ENCODE measurements at places on chromosomes 1 and 21.

- peak; percentile 96 for DNase-seq
Measured at GRCh38 chr1:33866281-33866680, 2.4 kb downstream of the HMGB4 start.

DNA sequence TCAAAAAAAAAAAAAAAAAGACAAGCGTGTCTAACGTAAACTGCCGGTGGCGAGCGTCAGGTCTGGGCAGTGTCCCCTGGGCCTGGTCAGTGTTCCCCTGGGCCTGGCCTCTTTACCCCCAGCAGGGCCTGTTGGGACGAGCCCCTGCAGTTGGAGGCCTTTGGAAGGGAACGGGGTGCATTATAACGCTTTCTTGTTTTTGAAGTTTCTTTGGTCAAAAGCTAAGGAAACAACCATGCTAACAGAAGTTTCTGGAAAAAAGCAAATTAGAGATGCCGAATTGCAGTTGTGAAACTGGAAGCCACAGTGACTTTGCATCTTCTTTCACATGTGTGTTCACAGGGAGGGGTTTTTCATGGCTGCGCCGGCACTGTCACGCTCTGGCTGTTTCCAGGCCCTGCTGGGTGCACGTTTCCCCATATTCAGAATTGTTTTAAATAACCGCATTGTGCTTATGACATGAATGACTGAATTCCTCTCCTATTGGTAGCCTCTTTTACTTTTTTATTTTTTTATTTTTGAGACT lies 16.0 kb downstream of the RRP1 start:
- no peak for DNase-seq

DNA sequence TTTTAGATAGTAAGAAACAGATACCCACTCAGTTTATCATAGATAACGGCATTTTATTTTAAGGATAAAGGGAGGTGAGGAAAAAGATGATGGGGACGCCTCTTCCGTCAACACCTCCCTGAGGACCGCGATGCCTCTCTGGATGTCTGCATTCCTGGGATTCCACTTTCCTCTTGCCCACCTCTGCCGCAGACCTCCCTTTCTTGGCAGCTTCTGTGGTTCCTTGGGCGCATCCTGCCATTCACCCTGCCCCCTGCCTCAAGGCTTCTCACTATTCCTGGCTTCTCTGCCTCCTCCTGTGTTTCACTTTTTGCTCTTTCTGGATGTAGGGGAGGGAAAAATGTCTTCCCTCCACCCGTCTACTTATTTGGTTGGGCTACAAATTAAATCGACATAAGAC lies 19.9 kb downstream of the HUNK start:
- peak; percentile 9 for DNase-seq

- DNase-seq = no peak
Measured at GRCh38 chr1:107196973-107197562, 56.2 kb downstream of the NTNG1 start.

DNA sequence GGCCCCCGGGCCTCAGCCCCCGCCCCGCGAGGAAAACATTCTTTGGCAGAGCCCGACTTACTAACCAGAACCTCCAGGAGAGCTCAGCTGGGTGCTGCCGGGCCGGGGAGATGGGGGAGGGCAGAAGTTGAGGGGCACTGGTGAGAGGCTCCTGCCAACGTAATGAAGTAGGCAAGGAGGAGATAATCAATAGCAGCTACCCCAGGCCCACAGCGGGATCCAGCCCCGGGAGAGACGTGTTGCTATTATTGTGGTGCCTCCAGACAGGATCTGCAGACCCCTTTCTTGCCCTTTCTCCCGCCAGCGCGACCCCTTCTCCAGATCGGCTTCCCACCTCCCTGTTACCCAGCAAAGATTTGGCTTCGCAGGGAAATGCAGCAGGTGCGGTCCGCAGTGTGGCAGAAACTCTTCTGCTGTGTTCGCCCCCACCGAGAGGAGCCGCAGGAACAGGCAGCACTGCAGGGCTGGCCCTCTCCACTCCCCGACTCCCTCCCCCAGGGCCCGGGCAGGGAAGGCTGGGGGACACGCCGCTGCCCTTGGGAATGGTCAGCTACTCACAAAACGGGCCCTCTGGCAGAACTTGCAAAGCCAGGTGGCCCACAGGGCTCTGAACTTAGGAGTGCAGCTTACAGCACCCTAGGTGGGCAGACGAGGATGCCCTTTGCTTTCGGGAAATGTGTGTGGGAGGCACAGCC lies 1.5 kb upstream of the KCNA2 start:
- DNase-seq = no peak

DNA sequence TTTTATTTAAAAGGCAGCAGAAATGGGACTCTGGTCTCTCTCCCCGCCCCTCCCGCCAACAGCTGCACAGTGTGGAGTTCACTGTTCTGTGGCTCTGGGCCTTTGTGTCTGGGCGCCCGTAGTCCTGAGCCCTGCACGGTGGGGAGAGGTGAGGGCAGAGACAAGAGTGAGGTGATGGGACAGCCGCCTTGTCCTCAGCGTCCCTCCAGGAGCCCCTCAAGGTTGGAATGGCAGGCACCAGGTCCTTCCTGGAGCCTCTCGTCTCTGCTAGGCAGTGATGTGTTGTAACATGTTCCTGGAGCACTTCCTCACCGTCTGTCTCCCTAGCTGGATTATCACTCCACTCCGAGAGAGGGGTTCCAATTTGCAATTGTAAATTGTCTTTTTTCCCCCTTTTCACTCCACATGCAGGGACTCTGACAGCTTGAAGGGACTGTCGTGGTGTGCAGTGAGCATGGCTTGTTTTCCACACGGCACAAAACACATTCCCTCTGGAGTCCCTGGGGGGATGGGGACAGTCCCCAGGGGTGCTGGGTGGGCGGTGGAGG lies 44.6 kb upstream of the C1orf174 start:
- no peak for DNase-seq

- DNase-seq = peak; percentile 33
Measured at GRCh38 chr1:203144661-203145060, 17.1 kb downstream of the ADORA1 start.

GRCh38 chr21:21231913-21232312 lies 233.7 kb downstream of the NCAM2 start:
- DNase-seq = no peak

GRCh38 chr1:7579016-7579415 lies 192.1 kb upstream of the VAMP3 start:
- no peak for DNase-seq

DNA sequence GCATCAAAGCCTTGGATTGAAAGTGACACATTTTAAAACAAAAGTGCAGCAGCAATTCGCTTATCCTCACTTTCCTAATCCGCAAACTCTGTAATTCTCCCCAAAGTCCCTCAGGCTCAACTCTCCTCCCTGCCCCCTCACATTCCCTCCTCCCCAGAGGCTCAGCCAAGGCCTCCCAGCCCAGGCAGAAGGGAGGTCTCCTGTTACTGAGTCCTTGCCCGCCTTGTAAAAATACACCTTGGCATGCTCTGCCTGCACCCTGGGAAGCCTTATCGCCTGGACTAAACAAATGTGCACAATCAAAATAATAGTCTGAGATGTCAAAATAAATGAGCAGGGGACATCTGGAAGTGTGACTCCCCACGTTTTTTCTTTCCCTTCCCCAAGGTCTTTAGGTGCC lies 109.7 kb downstream of the PLXNA2 start:
- DNase-seq = no peak

DNA sequence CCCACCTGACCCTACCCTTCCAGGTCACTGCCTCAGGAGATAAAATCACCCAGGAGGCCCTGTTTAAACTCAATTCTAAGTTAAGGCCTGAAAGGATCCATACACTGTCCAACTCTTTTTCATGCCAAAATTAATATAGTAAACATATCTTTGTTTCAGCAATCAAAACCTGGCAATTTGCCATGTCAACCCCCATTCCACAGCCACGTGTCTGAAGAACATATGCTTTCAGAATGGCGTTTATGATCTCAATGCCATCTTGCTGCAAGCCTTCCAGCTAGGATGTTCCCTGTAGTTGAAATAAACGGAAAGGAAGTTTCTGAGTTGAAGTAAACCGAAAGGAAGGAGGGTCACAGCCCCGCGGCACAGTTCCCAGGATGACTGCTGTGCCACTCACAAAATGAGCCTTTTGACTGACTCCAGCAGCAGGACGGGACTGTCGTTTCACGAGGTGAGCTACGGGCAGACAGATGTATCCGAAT lies 472.0 kb downstream of the SMYD3 start:
- peak; percentile 31 for DNase-seq

DNA sequence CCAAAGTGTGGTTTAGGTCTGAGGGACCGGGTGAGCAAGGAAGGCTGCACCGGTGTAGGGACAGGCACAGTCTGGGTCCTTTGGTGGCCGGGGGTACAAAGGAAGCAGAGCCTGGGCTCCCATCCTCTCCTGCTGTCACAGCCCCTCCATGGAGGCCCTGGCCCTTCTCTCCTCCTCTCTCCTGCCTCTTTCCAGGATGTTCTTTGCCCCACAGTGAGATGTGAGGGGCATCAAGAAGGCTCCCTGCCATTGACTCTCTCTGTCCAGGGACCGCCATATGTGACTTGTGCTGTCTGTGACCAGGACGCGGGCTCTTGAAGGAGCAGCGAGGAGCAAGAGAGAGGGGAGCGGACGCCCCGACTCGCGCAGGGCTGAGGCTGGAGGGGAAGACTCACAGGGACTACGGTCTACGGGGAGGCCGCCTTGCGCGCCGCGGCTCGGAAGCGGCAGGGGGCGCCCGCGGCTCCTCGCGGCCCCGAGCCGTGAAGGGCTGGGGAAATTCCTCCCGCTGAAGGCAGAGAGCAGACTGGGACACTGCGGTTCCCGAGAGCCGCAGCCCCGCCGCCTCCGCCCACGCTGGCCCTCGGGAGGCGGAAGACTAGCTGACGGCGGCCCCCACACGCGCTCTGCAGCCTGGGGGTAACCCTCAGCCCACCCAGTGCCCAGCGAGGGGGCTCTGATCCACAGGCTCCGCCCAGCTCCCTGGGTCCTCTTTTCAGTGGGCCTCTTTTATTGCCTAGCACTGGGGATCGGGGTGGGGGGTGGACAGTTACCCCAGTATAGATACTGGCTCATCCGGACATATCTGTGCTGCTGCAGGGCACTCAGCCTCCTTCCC lies 40.8 kb downstream of the MAB21L3 start:
- DNase-seq = peak; percentile 80

DNA sequence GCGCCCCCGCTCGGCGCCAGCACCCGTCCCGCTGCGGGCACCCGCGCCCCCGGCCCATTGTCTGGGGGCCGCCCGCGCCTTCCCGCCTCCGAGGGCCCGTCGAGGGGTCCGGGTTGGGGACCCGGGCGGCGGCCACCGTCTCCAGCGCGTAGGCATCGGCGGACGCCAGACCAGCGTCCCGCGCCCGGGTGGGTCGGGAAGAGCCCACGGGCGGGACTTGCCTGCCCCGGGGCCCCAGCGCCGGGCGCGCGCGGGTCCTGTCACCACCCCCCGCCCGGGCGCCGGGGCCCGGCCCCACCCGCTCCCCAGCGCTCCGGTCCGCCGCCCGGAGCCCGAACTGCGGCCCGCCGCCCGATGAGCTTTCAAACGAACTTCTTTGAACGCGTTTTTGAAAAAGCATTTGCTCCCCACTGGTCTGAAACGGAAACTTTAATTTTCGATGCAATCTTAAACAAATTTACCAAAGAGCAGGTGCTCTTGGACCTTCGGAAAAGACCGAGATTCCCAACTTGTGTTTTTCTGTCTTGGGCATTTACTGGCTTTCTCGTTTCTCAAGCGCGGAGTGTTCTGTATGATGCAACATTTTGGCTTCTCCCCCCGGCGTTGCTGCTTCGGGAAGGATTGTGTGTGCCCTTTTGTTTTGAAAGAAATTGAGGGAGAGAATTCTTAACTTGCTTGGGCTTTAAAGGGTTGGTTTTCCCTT lies 615 bp downstream of the CLIC4 start:
- peak; percentile 74 for DNase-seq

DNA sequence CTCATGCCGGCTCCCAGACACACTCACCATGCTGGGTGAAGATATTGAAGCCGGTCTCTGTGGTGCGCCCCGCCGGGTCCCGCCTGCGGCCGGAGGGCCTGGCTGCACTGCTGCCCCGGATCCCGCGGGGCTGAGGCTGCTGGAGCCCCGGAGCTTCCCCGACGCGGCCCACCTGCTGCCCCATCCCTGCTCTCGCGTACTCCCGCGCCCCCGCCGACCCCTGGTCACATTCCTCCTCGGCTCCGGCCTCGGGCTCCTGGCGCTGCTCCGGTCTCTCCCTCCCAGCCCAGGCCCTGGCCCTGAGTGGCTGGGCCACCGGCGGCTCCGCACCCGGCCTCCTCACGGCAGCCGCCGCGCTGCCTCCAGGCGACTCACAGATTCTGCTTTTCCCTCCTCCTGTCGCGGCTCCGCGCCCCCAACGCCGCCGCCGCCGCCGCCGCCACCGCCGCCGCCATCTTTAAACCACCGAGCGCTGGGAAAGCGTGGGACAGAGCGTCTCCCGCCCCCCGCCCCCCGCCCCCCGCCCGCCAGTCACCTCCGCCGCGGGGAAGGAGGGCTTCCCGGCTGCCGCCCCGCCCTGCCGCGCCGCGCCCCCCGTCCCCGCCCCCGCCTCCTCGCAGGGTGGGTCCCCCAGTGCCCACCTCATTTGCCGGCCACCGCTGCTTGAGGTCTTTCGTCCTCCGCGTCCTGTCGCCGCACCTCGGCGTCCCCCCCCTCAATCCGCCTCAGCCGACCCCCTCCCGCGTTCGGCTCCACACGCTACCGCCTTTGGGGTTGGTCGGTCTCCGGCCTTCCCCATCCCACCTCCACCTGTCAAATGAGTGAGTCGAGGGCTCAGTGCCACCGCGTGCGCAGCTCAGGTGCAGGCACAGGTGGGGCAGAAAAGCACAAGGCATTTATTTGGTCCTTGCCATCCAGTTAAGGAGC lies at the start of gene ABL2:
Gene ABL2 (minus strand): TSS at position 464 of the 927 bp plus-strand sequence. CDS start 280 bp downstream, at position 184.
- peak; percentile 54 for DNase-seq

GRCh38 chr1:228009828-228010775 lies 3.3 kb downstream of the WNT3A start:
- DNase-seq = no peak

DNA sequence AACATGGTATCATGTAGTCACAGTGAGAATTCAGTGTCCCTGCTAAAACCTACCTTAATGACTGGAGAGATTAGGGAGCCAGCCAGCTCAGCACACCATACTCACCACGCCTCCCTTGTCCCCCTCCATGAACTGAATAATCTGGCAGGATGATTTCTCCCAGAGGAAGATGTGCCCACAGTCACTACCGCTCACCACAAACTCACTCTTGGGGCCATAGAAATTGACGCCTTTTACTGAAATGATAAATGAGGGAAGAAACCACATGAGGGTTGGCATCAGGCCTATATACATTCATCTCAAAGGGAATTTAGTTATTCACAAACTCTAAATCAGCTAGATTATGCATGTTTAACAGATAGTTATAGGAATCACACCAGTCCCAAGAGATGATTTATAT lies 17.4 kb downstream of the PEA15 start:
- peak; percentile 59 for DNase-seq

- DNase-seq = no peak
Measured at GRCh38 chr1:65421351-65422025, 1.0 kb downstream of the LEPR start.

GRCh38 chr1:198657550-198658064 lies 18.8 kb downstream of the PTPRC start:
- peak; percentile 99 for DNase-seq

DNA sequence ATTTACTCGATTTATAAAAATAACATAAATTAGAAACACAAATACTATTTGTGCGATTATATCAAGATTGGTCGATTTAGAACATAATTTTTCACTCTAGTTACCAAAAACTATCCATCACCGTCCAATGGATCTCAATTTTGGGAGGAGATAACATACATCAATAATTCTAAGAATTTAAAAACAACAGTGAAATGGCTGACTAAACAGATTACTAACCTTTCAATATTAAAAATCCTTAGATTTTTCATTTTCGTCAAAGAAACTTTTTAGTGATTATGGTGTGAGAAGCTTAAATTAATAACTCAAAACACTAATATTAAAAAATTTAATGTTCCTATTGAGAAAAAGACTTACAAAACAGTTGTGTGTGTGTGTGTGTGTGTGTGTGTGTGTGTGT lies 75.1 kb upstream of the RBM34 start:
- DNase-seq = no peak

Data from fibroblast of skin of abdomen (primary cell).